Thyroid gland (tissue), 4 donors: ENCODE measurements at places on chromosomes 2 and 18.

GRCh38 chr2:232336981-232337720, 41.4 kb upstream of the ALPP start:
- peak; percentile 1 for DNase-seq

GRCh38 chr18:59959606-59960005, 59.8 kb downstream of the PMAIP1 start:
- no peak for DNase-seq

GRCh38 chr2:19361325-19361990, 3.0 kb upstream of the OSR1 start:
- no peak for DNase-seq

DNA sequence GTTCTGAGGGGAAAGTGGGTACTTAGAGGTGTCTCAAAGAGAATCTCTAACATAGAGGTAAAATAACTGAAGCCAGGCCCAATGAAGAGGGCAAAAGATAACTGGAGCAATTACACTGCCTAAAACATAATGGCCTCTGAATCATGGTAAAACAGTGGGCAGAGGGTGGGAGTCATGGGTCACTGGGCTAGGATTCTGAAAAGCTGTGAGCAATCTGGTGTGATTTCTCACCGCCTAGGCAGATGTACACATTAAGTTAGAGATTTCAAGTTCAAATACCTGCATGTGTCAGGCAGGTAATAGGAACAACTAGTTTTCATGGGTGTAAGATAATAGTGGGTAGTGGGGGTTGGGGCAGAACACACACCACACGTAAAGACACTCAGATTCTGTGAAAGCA, 45.6 kb downstream of the INSIG2 start:
- no peak for DNase-seq

- DNase-seq = no peak
These were observed 275.3 kb downstream of the HAUS1 start for GRCh38 chr18:46379323-46379950.
